ENCODE measurements at places on chromosomes 3 and 15.

GRCh38 chr15:71352125-71352524, 236.9 kb downstream of the THSD4 start:
- DNase-seq, result no peak

- DNase-seq, result no peak
These were observed 64.2 kb downstream of the MYO5A start for GRCh38 chr15:52464478-52464877.

DNA sequence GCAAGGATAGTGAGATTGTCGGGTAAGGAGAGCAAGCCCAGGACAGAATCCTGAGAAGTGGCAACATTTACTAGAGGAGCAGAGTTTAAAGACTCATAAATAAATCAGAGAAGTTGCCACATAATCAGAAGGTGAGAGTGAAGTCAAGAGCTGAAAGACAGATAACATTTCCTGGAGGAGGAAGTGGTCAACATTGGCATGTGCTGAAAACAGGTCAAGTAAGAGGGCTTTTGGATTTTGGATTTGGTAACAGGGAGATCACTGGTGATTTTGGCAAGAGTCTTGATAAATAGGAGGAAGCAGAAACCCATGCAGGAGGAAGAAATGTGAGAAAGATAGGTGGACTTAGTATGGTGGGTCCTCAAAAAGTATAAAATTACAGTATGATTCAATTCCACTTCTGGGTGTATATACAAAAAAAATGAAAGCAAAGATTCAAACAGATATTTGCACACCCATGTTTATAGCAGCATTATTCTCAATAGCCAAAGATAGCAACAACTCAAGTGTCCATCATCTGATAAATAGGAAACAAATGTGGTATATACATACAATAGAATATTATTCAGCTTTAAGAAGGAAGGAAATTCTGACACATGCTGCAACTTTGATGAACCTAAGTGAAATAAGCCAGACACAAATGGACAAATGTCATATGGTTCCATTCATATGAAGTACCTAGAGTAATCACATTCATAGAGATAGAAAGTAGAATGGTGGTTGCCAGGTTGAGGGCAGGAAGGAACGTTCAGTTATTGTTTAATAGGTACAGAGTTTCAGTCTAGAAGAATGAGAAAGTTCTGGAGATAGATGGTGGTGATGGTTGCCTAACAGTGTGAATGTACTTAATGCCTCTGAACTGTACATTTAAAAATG, 27.3 kb upstream of the MBNL1 start:
- DNase-seq, result no peak

DNA sequence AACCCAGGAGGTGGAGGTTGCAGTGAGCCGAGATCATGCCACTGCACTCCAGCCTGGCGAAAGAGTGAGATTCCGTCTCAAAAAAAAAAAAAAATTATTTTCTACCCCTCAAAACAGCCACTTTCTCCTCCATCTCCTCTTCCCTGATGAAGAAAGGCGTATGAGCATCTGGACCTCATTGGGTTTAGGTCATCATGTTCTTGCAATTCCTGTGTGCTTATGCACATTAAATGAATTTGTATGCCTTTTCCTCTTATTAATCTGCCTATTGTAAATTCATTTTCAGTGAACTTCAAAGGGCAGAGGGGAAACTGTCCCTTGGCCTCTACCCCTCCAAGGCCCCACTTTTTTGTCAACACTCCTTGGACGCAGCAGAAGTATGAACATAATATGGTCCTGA, 117.8 kb downstream of the RPLP1 start:
- DNase-seq, result no peak

- DNase-seq, result no peak
These were observed 334.6 kb downstream of the GABRB3 start for GRCh38 chr15:26438316-26438715.

DNA sequence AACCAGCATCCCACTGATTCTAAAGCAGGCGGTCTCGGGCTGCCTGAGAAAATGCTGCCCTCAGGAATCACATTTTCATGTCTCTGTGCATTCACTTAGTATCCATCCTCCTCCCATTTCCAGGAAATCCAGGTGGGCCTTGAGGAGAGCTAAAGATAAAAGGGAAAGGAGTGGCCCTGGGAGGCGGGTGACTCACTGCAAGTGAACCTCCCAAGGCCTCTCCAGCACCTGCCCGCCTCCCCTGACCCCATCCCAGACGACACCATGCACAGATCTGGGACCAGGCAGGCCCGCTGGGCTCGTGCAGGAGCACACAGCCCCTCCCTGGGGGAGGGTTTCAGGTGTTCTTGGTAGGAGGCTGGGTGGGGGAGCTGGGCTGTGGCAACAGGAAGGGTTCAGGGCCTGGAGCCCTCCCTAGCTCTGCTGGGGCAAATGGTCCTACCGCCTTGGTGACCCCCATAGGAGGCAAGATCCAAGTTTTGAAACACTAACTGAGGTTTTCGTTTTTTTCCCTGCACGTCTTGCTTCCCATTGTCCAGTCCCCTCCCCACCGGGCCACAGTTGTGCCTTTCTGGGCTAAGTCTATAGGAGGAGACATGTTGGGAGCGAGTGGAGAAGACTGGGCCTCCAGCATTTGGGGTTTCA, 22.2 kb downstream of the MELTF start:
- DNase-seq, result no peak

GRCh38 chr15:68252925-68253534, 23.5 kb upstream of the CLN6 start:
- peak; percentile 82 for DNase-seq

GRCh38 chr3:64074060-64074459, 50.8 kb upstream of the PSMD6 start:
- DNase-seq, result no peak

DNA sequence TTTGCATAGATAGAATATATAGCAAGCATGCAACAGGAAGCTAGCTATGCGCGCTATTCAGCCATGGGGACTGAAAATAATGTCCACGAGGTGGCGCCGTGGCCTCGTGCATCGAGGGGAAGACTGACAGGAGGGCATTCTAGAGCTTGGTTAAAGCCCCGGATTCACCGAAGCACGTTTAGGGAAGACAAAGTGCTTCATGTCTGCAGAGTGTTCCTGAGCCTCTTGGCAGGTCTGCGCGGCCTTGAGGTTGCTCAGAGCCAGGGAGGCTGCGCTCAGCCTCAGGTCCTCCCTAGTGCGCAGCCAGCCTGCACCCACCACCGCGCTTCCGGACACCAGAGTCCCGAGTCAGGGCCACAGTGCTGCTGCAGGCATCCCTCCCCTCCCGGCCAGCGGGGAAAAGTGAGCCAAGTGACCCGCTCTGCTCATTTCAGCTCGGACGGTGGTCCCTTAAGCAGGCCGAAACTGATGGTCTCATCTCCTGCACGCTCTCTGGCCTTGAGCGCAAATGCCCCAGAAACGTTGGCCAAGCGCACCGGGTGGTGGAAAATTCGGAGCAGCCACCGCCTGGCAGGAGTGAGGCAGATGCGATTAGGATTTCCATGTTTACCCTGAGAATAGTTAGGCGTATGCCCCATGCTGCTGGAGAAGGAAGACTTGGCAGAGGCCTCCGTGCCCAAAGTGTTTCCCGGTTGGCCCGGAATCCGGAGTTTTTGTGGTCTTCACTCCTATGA, 24.8 kb downstream of the GABRA5 start:
- DNase-seq, result peak; percentile 63

DNA sequence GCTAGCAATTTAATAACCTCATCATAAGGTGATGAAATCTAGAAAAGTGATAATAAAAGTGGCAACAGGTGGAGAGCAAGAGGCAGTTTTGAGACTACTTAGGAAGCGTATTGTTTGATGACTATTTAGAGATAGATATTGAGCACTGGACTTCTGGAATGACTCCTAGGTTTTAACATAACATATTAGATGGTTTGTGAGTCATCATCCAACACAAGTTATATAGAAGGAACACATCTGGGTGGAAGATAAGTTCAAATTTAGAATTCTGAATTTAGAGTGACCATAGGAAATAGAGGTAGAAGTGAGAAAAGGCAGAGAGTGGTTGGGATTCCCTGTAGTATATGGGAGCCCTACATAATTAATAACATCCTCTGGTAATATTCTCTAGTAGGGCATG, 282.8 kb upstream of the ALCAM start:
- no peak for DNase-seq

DNA sequence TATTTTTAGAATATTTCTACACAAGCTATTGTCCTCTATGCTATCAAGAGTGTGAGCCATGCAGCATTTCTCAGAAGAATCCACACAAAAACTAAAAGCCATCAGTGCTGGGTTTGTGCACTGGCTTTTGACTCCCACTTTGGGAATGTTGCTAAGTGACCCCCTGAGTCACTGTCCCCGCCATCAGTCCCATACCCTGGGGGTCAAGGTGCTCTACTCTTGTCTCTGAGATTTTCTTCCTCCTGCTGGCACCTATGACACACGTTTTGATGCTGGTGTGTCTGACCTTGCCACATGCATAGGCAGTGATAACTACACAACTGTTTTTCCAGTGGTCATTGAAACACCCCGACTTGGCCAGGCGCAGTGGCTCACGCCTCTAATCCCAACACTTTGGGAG, 19.8 kb downstream of the CMTM7 start:
- DNase-seq, result no peak

DNA sequence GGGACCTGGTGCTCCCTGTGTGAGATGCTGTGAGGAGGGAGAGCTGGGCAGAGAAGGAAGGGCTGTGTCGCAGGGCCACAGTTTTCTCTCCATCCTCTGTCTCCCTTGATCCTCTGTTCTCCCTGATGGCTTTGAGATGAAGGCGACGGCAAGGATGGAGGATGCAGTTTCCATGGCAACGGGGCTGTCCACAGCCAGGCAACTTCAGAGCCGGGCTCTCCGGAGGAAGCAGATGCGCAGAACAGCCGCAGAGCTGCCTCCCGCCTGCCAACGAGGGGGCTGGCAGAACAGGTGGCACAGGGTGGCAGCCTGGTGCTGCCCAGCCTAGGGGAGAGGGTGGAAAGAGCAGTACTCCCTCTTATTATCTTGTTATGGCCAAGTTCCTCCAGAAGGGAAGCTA, 9.9 kb upstream of the GRM2 start:
- no peak for DNase-seq
